Activated CD4-positive, alpha-beta T cell treated with anti-CD3 and anti-CD28 coated beads, Interleukin-2, amount 50 U/mL, for 48 hours (primary cell): ENCODE measurements at places on chromosomes 5 and 9.

GRCh38 chr9:15155826-15156225 is 151.2 kb downstream of the TTC39B start:
- DNase-seq: no peak

DNA sequence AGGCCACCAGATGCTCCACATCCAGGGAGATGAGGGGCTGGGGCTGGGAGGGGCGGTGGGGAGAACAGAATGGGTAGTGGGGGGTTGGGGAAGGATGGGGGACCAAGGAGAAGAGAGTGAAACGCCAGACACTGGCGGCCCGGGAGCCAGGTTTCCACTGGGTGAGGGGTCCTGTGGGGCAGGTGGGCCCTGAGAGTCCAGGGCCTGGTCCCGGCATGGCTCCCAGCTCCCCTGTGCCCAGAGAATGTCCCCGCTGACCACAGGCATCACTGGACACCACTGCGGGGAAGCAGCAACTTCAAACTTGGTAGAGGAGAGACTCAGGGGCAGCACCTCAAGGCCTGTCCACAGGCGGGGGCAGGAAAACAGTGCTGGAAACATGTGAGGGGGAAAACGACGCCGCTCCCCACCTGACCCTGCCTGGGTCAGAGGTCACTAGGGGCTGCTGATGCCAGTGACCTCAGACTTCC is 13.2 kb downstream of the NINJ1 start:
- DNase-seq: no peak

DNA sequence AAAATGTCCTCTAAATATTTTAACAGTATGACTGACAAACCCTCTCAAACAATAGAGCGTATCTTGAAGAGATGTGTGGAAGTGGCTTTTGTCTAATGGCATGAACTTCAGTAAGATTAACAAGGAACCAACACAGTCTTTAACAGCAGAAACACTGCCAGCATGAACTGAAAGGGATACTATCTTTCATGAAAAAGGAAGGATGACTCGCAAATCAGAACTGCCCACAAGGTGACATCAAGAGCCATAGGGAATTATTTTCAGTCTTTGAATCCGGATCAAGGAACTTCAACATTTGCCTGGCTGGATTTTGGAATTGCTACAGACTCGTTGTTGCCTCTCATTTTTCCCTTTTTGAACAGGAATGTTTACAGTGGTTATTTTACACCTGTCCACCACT is 5.1 kb upstream of the HEXB start:
- no peak for DNase-seq

DNA sequence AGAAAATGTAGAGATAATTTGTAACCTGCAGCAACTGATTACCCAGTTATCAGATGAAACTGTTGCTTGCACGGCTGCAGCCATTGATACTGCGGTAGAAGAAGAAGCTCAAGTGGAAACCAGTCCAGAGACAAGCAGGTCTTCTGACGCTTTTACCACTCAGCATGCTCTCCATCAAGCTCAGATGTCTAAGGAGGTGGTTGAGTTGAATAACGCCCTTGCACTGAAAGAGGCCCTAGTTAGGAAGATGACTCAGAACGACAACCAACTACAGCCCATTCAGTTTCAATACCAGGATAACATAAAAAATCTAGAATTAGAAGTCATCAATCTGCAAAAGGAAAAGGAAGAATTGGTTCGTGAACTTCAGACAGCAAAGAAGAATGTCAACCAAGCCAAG is 1.7 kb downstream of the KIF4B start:
- DNase-seq: no peak

GRCh38 chr5:127061956-127062355 is 11.3 kb downstream of the C5orf63 start:
- DNase-seq: no peak

GRCh38 chr9:77514886-77515711 is 133.0 kb downstream of the GNA14 start:
- no peak for DNase-seq

- no peak for DNase-seq
Observed at GRCh38 chr5:134048864-134049263, 44.1 kb upstream of the VDAC1 start.

GRCh38 chr9:73148447-73148937 is 3.2 kb upstream of the ANXA1 start:
- DNase-seq: no peak

DNA sequence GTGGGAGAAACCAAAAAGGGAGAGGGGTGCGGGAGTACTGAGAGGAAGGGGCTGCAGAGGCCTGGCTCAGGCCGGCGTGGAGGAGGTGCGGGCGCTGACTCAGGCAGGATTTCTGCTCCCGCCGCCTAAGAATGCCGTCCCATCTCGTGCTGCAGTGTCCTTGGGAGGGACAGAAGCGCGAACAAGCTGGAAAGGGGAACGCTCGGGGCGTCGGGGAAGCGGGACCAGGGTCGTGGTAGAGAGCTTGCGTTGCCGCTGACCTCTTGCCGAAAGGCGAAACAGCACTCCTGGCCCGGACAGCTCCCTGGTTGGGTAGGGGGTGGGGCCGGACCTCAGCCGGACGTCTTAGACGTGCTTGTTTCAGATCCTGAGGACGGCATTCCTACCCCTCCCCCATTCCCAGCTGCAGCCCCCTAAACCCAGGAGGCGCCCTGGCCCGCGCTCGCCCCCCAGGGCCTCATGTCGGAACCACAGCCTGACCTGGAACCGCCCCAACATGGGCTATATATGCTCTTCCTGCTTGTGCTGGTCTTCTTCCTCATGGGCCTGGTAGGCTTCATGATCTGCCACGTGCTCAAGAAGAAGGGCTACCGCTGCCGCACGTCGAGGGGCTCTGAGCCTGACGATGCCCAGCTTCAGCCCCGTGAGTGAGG is 1.1 kb downstream of the RELL2 start:
- peak; percentile 63 for DNase-seq

- DNase-seq: no peak
Observed at GRCh38 chr9:87370049-87370685, 127.5 kb upstream of the DAPK1 start.

- no peak for DNase-seq
Observed at GRCh38 chr5:96247097-96247701, 185.8 kb downstream of the PCSK1 start.

GRCh38 chr5:140040358-140040757 is 2.7 kb downstream of the NRG2 start:
- DNase-seq: no peak

GRCh38 chr5:71699233-71699632 is 19.8 kb upstream of the CARTPT start:
- no peak for DNase-seq

DNA sequence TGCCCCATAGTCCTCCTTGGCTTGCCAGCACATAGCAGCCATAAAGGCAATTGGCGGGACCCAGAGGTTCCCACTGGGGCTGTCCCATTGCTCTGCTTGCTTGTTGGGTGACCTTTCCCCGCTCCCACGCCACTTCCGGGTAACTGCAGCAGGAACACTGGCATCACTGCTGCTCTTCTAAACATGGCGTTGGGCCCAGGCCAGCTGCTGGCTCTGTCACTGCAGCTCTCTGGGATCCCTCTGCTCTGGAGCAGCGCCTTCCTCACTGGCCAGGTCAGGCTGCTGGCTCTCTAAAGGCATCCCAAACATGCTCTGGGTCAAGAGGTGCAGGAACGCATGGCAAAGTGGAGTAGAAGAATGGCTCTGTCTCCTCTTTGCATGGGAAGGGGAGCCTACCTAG is 92.9 kb downstream of the DRD1 start:
- no peak for DNase-seq

DNA sequence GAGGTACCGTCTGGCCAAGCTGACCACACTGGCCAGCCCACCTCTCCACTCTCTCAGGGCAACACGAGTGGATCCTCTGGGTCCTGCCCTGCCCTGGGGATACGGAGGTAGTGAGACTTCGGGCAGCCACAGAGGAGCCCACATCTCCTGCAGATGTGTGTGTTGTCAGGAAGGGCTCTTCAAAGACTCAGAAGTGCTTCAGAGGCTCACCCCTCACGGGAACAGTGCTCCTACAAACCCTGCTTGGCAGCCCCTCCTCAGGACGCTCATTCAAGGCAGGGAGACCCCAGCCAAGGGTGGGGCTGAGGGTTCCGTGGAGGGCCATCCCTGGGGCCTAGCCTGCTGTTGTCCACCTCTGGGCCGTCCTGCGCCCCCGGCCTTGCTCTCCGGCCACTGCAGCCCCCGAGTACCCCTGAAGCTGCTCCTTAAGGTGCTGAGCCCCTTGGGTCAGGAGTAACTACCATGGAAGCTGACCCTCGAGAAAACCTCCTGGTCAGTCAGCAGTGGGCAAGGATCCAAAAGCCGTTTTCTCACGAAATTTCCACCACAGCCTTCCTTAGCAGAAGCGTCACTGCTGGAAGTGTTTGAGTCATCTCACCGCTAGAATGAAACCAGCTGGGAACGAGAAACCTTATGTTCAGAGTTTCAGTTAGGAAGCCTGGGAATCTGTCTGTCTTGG is 23.2 kb upstream of the LRRC14B start:
- DNase-seq: no peak

DNA sequence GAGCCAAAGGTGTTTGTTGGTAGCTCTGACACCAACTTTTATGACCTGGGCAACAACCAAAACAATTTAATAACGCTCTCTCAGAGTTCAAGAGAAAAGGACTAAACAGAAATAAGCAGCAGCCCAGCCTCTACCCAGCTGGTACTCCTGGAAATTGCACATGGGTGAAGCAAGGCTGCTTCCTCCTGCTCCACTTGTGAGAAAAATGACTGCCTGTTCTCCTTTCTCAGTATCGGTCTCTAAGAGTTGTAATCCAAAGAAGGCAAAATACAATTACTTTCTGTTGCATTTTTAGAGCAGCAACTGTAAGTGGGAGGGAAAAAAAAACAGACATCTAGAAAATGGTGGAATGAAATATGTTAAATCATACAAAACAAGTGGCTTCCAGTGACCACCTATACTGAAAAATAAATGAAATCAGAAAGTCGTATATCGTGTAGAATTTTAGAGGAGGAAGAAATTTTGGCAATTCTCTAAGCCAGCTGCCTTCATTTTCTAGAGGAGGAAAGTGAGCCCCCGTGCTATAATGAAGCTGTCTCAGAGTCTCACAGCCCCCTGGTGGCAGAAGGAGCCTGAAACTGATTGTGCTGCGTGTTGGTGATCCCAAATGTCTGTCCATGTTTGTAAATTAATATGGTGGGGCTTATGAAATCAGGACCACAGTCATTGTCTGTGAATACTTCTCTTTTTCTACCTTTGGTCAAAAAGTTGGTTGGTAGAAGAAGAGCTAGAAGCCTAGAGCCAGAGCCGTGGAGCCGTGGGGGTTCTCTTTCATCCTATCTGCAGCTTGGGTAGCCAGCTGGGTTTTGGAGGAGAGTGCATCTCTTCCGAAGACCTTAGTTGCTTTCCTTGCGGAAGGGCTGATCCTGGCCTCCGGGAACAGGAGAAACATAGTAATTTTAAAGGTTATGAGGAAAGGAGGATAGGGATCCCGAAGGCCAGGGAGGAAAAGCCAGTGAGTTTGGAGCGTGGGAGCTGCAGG is 139.9 kb downstream of the PIP5K1B start:
- peak; percentile 25 for DNase-seq

DNA sequence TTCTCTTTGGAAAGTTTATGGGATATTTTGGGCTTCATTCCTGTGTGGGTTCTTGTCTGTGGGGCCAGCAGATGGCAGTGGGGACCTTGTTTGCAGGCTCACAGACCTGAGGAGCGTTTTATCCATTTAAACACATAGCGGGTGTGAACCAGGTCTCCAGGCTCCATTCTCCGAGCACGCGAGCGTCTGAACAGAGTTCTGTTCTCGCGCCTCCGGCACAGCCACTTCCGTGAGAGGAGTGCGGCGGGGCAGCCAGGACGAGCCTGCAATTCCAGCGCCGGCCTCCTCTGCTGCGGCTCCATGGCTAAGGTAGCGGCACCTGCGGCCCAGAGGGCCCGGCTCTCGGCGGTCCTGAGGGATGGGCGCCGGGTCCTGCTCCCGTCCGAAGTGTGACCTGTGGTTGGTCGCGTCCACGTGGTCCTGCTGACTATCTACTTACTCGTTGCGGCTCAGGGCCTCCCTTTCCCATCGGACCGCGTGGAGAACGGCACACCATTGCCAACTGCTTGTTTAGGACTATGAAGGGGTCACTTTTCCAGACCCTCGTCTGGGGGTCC is 7.3 kb downstream of the NRARP start:
- no peak for DNase-seq

DNA sequence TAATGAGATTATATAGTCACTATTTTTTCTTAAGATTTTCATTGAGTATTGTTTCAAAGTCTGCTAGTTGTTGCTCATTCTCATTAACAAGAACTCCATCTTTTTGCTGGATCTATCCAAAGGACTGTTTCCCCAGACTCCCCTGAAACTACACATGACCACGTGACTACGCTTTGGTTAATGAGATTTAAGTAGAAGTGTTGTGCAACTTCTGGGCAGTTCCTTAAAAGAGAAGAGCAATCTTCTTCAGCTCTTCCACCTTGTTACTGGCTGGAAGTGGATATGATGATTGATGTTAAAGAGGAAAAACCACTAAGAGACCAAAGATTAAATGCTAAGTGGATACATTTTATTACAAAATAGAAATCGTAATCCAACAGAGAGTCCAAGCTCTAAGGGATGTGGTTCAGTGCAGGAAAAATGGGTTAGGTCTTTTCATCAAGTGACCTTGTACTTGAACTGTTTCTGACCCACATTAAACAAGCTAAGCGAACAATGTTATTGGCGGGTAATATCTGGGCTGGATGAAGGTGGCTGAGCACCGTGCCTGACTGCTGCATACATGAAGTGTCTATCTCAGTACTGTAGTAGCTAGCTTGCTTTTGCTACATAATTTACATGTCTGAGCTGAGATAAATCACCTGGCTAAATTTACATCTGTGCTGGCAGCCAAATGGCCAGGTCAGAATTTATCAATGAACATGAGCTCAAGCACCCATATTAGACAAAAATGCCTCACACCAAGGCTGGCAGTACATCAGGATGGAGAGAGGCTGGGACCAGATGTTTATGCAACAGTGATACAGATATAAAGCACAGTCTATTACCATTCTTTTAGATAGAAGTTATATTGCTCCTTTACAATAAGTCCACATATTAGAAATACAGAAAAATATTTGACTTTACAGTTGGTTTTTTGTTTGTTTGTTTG is 7.5 kb upstream of the CTNNAL1 start:
- no peak for DNase-seq

DNA sequence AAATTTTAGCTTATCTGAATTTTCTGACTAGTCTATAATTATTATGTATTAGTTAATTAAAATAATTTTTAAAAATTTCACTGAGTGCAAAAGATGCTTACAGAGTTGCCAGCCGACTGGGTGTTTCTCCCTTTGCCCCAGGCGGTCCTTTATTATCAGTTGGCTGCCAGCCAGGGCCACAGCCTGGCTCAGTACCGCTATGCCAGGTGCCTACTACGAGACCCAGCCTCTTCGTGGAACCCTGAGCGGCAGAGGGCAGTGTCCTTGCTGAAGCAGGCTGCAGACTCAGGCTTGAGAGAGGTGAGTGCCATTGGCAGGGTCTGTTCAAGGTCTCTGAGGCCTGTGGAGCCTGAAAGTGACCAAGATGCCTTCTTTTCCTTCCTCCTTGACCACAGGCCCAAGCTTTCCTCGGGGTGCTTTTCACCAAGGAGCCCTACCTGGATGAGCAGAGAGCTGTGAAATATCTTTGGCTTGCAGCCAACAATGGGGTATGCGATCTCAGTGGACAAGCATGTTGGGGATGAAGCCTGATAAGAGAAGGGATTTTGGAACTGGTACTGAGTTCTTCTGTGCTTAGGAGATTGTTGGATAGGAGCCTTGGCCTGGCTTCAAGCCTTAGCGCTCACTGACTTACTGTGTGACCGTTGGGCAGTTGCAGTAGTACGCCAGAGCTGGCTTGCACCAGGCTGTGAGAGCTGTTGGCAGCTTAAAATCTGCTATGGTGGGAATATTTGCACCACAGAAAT is 10.6 kb downstream of the DELE1 start:
- DNase-seq: no peak

- DNase-seq: no peak
Observed at GRCh38 chr5:55151923-55152842, 7.8 kb upstream of the GPX8 start.
